ENCODE measurements at places on chromosomes 16 and 17.
A peak's percentile ranks its signal among the peaks of the same experiment; 100 is the strongest.

GRCh38 chr16:2008631-2009163 is 924 bp downstream of the ZNF598 start:
- H3K4me1 ChIP-seq = peaks cover 58% of the 10 kb centered on the region
- peak overlapping the region; percentile 76 for H3K4me3 ChIP-seq
- H3K36me3 ChIP-seq = no peaks in the 10 kb centered on the region
- DNase-seq = peak; percentile 41
- peak overlapping the region; percentile 76 for H3K27ac ChIP-seq
- H3K27me3 ChIP-seq = no peaks in the 10 kb centered on the region

DNA sequence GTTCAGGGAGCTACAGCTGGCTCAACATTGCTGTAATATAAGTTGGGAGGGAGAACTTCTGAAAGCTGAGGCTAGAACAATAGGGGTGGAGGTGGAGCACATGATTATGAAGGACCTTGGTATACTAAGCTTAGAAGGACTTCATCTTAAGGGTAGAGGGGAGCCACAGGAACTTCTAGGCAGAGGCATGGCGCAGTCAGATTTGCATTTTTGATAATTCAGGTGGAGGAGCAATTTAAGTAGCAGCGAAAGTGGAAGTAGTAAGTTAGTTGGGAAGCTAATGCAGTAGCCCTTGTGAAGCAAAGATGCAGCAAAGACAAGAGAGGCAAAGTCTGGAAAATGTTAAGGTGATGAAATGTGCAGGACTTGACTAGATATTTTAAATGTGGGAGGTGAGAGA is 144.1 kb downstream of the SPECC1 start:
- DNase-seq = no peak
- no peaks in the 10 kb centered on the region for H3K36me3 ChIP-seq

DNA sequence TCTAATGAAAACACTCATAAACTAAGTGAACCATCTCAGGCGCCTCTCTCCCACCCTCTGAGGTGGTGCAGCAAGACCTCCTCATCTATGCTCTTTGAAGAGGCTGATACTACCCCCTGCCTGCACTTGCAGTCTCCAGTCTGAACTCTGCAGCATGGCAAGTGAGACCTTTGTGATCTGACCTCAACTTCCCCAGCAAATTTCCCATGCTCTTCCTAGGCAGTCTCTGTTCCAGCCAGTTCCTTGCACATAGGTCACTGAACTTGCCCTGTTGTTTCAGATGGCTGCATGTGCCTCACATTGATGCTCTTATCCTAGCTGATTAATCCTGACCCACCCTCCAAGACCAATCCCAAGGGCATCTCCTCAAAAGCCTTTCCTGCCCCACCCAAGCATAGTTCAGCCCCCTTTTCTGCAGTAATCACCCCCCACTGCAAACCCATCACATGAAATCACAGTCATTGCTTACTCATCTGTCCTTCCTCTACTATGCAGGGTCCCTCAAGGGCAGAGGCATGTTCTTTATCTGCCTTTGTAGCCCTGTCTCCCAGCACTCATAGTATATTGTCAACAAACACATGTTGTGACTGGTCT is 42.0 kb downstream of the TBX21 start:
- no peak for DNase-seq
- no peak overlapping the region for H3K27ac ChIP-seq
- H3K36me3 ChIP-seq = no peaks in the 10 kb centered on the region
- no peak overlapping the region for H3K4me3 ChIP-seq
- no peaks in the 10 kb centered on the region for H3K4me1 ChIP-seq

- no peak for DNase-seq
- H3K27me3 ChIP-seq = no peaks in the 10 kb centered on the region
- H3K4me3 ChIP-seq = no peak overlapping the region
- no peaks in the 10 kb centered on the region for H3K4me1 ChIP-seq
These were observed 33.9 kb downstream of the STX8 start for GRCh38 chr17:9541718-9542117.

DNA sequence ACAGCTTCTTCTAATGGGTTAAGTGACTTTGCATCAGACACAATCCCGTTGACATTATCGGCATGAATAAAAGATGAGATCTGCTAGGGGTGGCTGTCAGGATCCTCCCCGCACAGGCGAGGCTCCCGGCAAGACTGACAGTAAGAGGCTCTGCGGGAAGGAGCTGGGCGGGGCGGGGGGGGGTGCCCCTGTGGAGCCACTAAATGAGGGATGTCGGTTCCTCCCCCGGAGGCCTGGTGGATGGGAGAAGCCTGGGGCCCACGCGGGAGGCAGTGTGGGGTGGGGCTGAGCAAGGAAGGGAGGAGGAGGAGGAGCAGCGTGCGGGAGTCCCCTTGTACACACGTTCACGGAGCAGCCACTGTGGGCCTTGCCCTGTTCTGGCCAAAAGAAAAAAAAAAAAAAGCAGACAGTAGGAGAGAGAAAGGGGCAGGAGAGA is 190.9 kb upstream of the GSE1 start:
- H3K27ac ChIP-seq = no peak overlapping the region
- H3K27me3 ChIP-seq = no peaks in the 10 kb centered on the region
- H3K36me3 ChIP-seq = no peaks in the 10 kb centered on the region
- no peak overlapping the region for H3K4me3 ChIP-seq
- H3K4me1 ChIP-seq = no peaks in the 10 kb centered on the region
- no peak for DNase-seq

DNA sequence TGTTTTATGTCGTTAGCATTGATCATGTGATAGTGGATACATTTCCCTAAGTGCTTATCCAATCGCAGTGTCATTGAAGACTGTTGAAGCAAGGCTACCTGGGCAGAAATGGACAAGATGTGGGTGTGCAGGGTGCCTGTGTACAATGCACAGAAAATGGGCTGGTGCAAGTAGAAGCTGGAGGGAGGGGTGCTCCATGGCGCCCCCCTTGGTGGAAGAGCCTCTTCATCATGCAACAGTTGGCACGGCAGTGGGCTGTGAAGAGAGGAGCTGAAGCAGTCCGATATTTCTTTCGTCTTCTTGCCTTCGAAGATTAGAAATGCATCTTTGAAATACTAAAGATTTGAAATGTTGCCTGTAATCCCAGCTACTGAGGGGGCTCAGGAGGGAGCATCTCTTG is 100.5 kb downstream of the PLCG2 start:
- no peak overlapping the region for H3K4me3 ChIP-seq
- no peaks in the 10 kb centered on the region for H3K27me3 ChIP-seq
- H3K27ac ChIP-seq = no peak overlapping the region
- H3K36me3 ChIP-seq = no peaks in the 10 kb centered on the region
- no peaks in the 10 kb centered on the region for H3K4me1 ChIP-seq

GRCh38 chr16:12578001-12578400 is 225.7 kb downstream of the CPPED1 start:
- DNase-seq = no peak
- no peak overlapping the region for H3K27ac ChIP-seq
- no peak overlapping the region for H3K4me3 ChIP-seq
- no peaks in the 10 kb centered on the region for H3K27me3 ChIP-seq

- H3K4me1 ChIP-seq = peaks cover 62% of the 10 kb centered on the region
- H3K4me3 ChIP-seq = no peak overlapping the region
- H3K27me3 ChIP-seq = no peaks in the 10 kb centered on the region
- peaks cover 6% of the 10 kb centered on the region for H3K36me3 ChIP-seq
- peak overlapping the region; percentile 75 for H3K27ac ChIP-seq
These were observed 24.2 kb downstream of the MPG start for GRCh38 chr16:102060-102855.

- H3K4me3 ChIP-seq = no peak overlapping the region
- H3K36me3 ChIP-seq = no peaks in the 10 kb centered on the region
- peaks cover 10% of the 10 kb centered on the region for H3K4me1 ChIP-seq
These were observed 107.8 kb downstream of the XYLT1 start for GRCh38 chr16:17362946-17363345.

DNA sequence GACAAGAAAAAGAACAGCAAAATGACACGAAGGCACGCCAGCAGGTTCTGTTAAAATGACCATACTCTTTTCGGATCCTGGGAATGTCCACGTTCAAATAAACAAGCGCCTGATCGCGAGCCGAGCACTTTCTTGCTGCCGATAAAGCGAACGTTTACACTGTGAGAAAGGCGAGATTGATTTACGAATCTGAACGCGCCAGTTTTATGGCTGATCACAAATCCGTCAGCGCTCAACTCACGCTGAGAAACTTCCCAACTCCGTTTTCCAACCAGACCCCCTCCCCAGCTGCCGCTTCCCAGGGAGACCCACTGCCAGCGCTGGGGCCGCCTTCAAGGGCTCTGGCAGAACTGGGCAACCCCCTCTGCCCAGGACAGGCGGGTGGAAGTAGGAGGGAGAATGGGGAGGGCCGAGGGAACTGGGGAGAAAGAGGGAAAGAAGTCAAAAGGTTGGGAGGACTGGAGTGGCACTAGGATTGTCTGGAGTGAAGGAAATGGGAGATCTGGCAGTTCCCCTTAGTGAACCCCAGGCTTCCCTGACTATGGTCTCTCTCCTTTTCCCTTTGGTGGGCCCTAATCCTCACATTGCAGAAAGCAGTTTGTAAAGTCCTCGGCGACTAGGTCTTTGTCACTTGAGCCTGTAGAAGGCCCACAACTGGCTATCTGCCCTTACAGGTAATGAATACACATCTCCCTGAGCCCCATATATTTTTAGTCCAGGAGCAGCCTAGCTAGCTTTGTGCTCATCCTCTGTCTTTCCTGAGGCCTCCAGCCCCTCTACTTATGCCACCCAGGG is 6.9 kb downstream of the HOXB4 start:
- no peaks in the 10 kb centered on the region for H3K36me3 ChIP-seq
- peaks cover 38% of the 10 kb centered on the region for H3K27me3 ChIP-seq
- DNase-seq = no peak
- peaks cover 12% of the 10 kb centered on the region for H3K4me1 ChIP-seq

DNA sequence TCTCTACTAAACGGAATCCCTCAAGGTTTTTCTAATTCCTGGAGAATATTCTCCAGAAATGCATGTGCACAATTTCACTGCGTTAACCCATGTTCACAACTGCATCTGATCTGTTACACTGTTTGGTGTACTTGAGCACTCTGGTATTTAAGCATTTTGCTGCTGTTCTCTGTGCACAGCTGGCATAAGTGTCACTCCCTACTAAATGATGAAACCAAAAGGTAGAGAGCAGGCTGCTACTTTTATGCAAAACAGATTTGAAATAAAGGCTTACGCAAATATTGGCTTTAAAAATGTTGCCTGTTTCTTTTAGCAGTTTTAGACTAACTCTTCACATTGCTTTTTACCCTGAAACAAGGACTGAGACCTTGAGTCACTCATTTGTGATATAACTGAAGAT is 41.7 kb downstream of the ESRP2 start:
- no peak overlapping the region for H3K4me3 ChIP-seq
- H3K27me3 ChIP-seq = no peaks in the 10 kb centered on the region
- no peaks in the 10 kb centered on the region for H3K4me1 ChIP-seq
- H3K27ac ChIP-seq = peak overlapping the region; percentile 19
- no peak for DNase-seq
- H3K36me3 ChIP-seq = peaks cover 28% of the 10 kb centered on the region

GRCh38 chr17:4839965-4840892 is 7.1 kb downstream of the MINK1 start:
- H3K4me1 ChIP-seq = peaks cover 11% of the 10 kb centered on the region
- DNase-seq = no peak
- H3K27ac ChIP-seq = no peak overlapping the region
- H3K36me3 ChIP-seq = no peaks in the 10 kb centered on the region
- H3K27me3 ChIP-seq = no peaks in the 10 kb centered on the region

DNA sequence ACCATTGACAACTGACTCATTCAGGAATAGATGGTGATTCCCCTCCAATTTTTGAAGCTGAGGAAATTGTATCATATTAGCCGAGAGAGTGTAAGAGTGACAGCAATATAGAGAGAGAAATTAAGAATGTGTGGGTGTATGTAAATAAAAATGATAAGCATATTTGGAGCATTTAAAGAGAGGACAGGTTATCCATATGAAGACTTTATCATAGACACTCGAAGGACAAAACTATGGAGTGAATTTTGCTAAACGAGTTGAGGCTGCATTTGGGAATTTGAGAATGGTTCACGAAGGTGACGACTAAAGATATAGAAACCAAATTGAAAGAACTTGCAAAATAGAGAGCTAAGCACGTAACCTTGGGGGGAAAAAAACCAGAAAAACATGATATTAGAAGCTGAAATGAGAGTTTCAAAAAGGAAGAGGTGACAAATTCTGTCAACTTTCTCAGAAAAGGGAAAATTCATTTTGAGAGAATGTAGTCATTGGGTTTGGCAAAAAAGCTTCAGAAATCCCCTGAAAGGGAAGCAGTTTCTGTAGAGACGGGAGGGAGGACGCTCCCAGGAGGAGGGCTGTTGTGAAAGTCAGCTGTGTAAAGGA is 129.7 kb downstream of the KCNJ2 start:
- H3K4me3 ChIP-seq = no peak overlapping the region
- no peak for DNase-seq
- H3K27me3 ChIP-seq = no peaks in the 10 kb centered on the region
